ENCODE measurements at places on chromosomes 3 and 15.

DNA sequence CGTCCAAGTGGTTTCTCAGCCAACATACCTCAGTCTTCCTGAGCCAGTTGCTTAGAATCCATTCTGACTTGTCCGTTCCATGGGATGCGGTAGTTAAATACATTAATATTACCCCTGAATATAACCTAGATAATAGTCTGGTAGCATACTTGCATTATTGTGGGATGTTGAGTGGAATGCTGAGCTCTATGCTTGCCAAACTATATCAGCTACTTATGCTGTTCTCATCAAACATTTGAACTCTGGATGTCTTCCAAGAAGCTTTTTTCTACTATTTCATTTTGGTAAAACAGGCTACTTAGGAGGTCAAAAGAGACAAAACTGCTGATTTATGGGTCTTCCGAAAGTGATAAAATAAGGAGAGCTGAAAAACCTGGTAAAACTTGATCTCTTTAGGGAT is 429.5 kb downstream of the NAALADL2 start:
- no peak for DNase-seq

GRCh38 chr3:126685021-126685420 is 19.0 kb upstream of the CHCHD6 start:
- DNase-seq, result no peak

DNA sequence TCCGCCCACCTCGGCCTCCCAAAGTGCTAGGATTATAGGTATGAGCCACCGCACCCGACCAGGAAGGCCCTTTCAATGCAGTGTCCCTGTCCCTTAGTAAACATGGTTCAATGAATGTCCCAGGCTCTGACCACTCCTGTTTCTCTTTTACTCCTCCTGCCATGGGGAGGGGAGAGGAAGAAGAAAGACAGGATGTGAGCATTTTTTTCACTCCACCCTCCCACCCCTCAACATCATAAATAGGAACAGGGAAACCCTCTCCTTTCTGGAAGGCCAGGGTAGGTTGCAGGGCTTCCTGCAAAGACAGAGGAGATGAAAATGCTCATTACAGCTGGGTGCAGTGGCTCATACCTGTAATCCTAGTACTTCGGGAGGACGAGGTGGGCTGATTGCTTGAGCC is 7.5 kb upstream of the TATDN2 start:
- DNase-seq, result no peak

GRCh38 chr3:26004172-26004571 is 214.3 kb downstream of the OXSM start:
- no peak for DNase-seq

DNA sequence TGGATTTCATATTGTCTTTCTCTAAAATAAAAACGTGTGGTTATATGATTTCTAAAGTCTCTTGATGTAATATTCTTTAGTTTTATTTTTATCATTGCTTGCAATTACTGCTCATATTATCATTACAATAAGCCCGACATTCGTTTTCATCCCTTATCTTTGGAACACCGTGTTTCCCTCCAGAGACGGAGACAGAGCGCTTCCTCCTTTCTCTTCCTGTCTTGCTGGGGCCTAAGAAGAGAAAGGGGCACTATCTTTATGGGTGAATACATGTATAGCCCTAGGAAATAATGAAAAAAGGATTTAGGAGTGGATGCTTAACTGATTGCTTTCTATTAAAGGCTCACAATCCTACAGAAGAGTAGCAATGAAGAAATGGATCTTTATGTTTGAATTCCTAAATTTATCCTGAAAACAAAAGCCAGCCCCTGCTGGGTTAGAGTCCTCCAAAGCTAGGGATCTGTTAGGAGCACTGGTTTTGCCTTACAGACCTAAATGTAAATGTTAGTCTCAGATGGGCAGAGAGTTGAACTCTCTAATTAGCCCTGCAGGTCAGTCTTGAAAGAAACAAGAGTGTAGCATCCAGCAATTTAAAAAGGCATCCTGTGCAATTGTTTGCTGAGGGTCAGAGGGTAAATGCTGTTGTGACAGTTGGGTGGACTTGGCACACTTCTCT is 145.1 kb downstream of the TP63 start:
- no peak for DNase-seq

- DNase-seq, result no peak
These were observed 179.8 kb downstream of the MEX3B start for GRCh38 chr15:81865850-81866537.

- no peak for DNase-seq
These were observed at the start of gene A4GNT for GRCh38 chr3:138132239-138132638. Gene A4GNT, minus strand, starts transcription at chr3:138132390. Its CDS starts 1,134 bp downstream, at chr3:138131256.

DNA sequence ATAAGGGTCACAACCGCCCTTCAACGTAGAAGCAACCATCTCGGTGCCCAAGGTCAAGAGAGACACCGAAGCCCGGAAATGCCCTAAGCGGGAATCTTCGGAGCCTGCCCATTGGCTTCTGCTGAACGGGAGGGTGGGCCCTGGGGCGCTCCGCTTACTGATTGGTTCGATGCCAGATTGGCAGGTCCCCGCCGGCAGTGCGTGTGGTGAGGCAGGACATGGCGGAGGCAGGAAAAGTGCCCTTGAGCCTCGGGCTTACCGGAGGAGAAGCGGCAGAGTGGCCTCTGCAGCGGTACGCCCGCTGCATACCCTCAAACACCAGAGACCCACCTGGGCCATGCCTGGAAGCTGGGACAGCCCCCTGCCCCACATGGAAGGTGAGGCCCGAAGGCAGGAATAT is at the start of gene REC114:
Gene REC114, plus strand, starts transcription at position 197 of the 400 bp plus-strand sequence. Its CDS starts 22 bp downstream, at position 219.
- DNase-seq, result no peak

DNA sequence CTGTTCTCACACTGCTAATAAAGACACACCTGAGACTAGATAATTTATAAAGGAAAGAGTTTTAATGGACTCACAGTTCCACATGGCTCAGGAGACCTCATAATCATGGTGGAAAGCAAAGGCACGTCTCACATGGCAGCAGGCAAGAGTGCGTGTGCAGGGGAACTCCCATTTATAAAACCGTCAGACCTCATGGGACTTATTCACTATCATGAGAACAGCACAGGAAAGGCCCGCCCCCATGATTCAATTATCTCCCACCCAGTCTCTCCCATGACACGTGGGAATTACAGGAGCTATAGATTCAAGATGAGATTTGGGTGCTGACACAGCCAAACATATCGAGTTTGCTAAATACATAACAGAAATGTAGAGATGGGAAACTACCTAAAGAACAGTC is 39.5 kb upstream of the DGKG start:
- DNase-seq, result no peak

GRCh38 chr3:23659274-23659673 is 146.5 kb upstream of the UBE2E1 start:
- DNase-seq, result peak; percentile 18

GRCh38 chr3:145055375-145056076 is 1083.9 kb downstream of the DIPK2A start:
- DNase-seq, result no peak

GRCh38 chr15:29044503-29044901 is 158.7 kb downstream of the APBA2 start:
- DNase-seq, result no peak

GRCh38 chr3:130323503-130323902 is 22.0 kb upstream of the COL6A5 start:
- no peak for DNase-seq

DNA sequence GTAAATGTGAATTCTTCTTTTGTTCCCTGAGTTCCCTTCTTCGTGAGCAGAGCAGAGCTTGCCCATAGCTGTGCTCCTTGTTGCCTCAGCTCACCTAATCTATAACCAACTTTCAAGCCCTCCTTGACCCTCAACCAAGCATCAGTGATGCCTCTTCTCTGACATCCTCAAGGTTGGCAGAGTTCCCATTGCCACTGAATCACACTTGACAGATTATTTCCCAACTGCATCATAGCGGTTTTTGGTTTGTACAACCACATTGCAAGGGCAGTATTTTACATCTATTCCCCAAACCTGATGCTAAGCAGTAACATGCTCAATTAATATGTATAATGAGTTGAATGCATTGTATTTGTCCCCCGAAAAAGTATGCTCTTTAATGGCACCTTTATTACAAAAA is 133.0 kb upstream of the SNTN start:
- DNase-seq, result no peak

GRCh38 chr15:98865397-98866339 is 141.9 kb downstream of the PGPEP1L start:
- peak; percentile 71 for DNase-seq

DNA sequence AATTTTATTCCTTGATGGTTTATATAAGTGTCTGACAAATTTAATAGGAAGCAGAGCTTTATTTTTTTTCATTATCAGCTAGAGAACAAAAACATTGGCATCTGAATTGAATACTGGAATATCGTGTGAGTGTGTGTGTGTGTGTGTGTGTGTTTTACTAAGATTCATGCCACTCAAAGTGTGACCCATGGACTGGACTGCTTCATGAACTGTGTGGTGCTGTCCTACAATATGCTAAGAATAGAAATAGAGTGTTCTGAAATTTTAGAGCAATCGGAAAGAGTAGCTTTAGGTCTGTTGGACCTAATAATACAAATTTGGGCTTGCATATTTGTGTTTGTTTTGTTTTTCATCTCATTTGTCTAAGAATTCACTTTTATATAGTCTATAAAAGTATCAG is 89.6 kb downstream of the MITF start:
- no peak for DNase-seq

- no peak for DNase-seq
These were observed 22.4 kb downstream of the SPSB4 start for GRCh38 chr3:141073580-141073979.

GRCh38 chr15:36106640-36107335 is 472.6 kb upstream of the CDIN1 start:
- DNase-seq, result no peak

GRCh38 chr3:39590806-39591205 is 123.3 kb downstream of the MOBP start:
- DNase-seq, result no peak

DNA sequence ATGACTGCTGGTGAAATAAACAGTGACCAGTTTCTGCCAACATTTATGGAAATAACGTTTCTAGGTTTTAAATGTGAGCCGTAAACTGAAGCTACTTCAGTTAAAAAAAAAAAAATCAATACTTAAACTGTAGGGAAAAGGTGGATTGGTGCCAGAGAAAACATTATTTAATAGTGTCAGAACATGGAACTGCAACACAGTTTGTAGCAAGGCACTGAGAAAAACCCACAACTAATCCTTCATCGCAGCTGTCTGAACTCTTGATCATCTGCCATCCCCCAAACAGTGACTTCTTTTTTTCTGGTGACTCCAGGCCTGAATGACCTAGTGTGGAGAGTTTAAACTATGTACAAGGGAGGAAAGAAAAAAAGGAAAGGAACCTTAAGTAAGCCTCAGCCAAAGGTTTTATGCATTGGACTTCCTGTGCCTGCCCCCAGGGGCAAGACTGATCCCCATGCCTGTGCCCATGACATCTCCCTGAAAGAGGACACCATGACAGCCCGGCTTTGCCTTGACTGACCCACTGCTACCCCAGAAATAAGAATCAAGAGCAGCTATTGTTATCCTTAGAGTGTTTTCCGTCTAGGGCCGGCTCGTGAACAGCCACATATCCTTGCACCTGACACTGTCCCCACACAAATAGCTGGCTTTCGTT is 33.1 kb downstream of the CRTAP start:
- no peak for DNase-seq

DNA sequence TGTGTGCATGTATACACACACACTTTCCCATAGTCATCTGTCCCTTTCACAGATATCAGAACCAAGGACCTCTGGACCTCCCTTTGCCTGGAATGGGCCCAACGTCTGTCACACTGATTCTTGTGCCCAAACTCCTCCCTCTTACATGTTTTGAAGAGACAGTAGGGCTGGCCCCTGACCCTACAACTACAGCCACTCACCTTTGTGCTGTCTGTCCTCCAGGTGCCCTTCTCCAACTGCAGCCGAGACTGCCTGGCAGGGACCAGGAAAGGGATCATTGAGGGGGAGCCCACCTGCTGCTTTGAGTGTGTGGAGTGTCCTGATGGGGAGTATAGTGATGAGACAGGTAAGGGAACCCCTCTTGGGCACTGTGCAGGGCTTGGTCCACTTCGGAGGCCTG is 43.2 kb upstream of the CSTA start:
- DNase-seq, result no peak

DNA sequence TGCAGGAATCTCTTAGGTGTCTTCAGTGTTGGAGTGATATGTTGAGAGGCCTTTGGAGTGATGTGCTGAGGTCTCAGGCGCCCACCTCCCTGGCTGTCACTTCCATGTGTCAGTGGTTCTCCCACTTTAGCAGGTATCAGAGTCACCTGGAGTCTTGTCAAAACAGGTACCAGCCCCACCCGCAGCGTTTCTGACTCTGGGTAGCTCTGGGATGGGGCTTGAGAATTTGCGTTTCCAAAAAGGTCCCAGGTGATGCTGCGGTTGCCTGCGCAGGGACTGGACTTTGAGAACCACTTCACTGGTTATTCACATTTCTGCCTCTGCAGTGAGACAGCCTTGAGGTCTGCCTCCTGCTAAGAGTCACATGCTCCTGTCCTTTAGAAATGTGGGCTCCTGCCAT is 15.5 kb downstream of the UMPS start:
- DNase-seq, result no peak

DNA sequence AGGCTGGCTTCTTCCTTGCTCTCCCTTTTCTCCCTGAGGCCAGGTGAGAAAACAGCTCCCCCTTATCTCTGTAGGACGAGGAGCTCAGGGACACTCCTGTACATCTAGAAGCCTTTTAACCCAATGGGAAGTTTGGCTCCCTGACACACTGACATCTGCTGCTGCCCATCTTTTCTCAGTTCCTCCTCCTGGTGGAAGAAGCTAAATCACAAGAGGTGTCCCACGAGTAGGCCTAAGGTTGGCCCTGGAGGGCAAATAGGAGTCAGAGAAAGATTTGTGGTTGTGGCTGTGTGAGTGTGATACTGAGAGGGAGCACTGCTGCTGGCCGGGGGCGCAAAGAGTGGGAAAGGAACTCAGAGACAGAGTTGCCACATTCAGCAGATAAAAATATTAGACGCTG is 49.5 kb downstream of the ARHGAP31 start:
- no peak for DNase-seq

- no peak for DNase-seq
These were observed 27.3 kb downstream of the CCDC33 start for GRCh38 chr15:74263466-74263865.

DNA sequence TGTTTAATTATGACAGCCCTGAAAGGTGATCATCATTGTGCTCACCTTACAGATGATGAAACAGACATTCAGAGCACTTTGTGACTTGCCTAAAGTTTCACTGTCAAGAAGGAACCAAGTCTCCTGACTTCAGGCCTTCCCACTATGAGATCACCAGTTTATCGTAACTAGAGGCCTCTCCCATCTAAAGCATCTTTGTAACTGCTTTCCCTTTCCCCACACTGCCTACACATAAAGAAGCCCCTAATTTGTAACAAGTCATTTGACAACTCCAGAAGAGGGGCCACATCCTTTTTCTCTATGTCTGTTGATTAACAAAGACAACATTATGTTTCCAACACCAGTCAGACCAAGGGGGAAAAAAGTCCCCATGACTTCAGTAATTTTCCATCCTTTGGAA is 1.1 kb downstream of the KLHL6 start:
- peak; percentile 32 for DNase-seq

- DNase-seq, result no peak
These were observed 178.7 kb upstream of the ANKRD28 start for GRCh38 chr3:15976524-15976923.

- no peak for DNase-seq
These were observed 68.7 kb upstream of the FURIN start for GRCh38 chr15:90799639-90800170.

GRCh38 chr3:43489930-43490329 is 131.9 kb downstream of the ANO10 start:
- DNase-seq, result no peak
